ENCODE measurements at places on chromosomes 1 and 21.

DNA sequence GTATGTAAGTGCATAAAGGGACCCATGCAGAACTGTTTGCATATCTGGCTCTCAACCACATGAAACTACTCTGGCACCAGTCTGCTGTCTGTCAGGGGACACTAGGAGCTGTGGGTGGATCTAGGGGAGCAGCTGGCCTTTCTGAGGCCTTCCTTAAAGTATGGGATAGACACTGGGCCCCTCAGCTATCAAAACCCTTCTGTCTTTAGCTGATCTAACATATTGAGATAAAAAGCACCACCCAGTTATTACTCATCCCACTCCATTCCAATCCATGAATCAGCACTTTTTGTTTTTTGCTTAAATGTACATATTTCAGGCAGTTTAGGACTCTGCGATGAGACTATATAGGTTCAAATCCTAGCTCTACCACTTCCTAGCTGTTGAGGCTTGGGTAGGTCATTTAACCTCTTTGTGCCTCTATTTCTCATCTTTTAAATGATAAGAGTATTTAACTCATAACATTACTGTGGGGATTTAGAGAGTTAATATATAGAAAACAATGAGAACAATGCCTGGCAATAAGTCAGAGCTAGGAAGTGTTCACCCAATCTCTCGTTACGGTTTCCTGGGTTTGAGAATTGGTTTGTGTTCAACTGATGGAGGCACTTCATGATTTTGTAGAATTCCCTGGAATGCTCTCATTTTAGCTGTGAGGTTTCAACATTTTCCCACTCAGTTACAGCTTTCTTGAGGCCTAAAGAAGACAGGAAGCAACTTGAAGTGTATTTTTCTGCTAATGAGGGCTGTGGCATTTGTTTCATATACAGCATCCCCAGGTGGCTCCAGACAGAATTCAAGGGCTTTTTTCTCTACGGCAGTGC lies 68.9 kb downstream of the LRIG2 start:
- DNase-seq: peak; percentile 58

- DNase-seq: no peak
Observed at GRCh38 chr1:162861101-162861500, at the start of gene CCDC190. Gene CCDC190 (minus strand): TSS chr1:162861175. CDS start chr1:162859646, 1,529 bp downstream.

GRCh38 chr1:109794319-109795132 lies 30.8 kb upstream of the EPS8L3 start:
- no peak for DNase-seq

GRCh38 chr1:6397844-6398441 lies 4.4 kb upstream of the ACOT7 start:
- no peak for DNase-seq

GRCh38 chr1:172926070-172926469 lies 124.7 kb downstream of the TNFSF18 start:
- no peak for DNase-seq

DNA sequence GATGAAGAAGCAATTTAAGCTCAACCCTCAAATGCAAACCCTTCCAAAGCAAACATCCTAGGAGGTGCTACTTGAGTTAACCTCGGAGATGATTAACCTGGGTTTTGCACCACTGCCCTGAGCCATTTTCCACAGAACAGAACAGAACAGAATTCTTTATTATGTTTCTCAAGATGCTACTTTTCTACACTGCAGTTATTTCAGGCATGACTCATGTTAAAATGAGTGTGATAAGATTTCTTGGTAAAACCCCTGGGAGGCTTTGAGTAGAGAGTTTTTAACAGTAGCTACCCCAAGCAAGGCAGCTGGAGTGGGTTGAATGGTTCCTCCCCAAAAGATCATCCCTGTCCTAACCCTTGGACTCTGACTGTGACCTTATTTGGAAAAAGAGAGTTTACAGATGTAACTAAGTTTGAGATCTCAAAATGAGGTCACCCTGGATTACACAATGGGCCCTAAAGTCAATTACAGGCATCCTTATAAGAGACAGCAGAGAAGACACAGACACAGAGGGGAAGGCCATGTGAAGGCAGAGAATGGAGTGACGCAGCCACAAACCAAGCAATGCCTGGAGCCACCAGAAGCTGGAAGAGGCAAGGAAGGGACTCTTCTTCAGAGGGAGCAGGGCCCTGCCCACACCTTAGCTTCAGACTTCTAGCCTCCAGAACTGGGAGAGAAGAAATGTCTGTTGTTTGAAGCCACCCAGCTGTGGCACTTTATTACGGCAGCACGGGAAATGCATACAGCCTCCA lies 153.4 kb downstream of the ETS2 start:
- peak; percentile 93 for DNase-seq

DNA sequence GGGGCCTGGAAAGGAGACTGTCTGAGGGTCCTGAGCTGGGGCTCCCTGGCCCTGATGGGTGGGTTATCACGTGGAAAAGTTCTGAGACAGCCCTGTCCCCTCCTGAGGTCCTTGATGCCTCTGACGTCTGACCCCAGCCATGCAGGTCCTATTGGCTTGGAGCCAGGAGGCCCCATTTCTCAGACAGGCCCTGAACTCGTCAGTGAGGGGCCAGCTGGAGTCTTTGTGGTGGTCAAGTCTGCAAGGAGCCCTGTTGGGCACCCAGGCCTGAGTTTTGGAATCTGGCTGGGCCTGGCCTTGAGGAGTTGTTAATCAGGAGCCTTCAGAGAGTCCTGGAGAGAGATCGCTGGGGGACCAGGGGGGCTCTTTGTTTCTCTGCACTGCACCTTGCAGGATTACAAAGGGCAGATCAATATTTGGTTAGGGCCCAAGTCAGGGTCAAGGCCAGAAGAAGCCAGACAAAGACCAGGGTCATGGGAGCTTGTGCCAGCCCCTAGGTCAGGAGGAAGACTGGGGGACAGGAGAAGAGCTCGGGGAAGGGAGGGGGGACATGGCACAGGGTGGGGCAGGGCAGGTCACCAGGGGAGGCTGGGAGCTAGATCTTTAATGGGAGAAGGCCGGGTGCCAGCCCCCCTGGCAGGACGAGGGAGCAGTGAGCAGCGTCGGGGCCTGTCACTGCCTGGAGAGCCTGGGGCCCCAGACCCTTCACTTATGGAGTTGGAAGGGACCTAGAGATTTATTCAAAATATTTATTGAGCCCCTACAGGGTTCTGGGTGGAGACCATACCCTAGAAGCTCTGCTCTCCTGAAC lies 83.2 kb downstream of the PTPRU start:
- no peak for DNase-seq

GRCh38 chr1:229870381-229870780 lies 196.7 kb upstream of the GALNT2 start:
- DNase-seq: no peak

DNA sequence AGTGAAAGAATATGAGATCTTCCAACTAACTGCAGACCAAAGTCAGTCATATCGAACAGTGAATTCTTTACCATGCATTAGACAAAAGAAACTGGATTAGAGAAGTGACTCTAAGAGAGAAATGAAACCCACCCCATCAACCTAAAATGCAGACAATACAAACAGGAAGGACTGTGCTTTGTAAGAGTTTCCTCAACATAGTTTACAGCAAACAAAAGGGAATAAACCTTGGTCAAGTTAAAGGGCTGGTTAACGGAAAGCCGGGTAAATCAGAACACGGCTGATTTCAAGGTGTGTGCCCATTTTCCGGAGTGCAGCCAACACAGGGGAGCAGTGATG lies 39.2 kb downstream of the SIPA1L2 start:
- DNase-seq: no peak

DNA sequence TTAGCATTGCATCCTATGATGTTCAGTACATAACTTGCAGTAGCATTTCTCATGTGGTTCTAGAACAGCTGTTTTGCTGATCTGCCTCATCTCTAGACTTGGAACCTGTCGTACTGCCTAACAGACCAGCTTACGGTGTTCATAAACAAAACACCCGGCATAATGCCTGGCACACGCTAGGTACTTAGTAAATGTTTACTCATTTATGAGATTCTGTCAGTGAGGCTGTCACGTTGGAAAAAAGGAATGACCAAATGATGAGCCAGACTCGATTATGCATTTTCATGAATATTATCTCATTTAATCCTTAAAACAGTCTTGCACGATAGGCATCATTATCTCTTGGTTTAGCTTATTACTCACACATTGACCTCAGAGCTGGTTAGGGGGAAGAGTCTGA lies 46.4 kb downstream of the CACHD1 start:
- peak; percentile 41 for DNase-seq

GRCh38 chr1:221089273-221089672 lies 210.0 kb downstream of the HLX start:
- DNase-seq: peak; percentile 76
